ENCODE measurements at places on chromosomes 3 and 15.

DNA sequence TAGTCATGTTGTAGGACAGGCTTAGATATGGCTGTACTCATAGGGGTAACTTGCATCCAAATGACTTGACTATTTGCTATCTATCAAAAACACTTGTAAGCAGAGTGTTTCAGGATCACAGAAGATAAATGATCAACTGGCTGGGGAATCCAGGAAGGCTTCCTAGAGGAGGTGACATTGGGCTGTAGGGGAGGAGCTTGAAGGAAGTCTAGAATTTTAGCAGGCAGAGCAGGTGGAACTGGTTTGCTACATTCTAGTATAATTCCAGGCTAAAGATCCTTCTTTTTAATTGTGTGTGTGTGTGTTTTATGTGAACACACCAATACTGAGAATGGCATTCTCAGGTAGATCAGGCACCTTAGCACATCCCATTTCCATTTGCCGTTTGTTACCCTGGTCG is 380.3 kb downstream of the MCTP2 start:
- H3K36me3 ChIP-seq, result no peaks in the 10 kb centered on the region
- H3K4me1 ChIP-seq, result peaks cover 18% of the 10 kb centered on the region
- peaks cover 63% of the 10 kb centered on the region for H3K27me3 ChIP-seq
- DNase-seq, result no peak
- no peak overlapping the region for H3K27ac ChIP-seq
- H3K4me3 ChIP-seq, result no peak overlapping the region

GRCh38 chr3:42747581-42747980 is 25.5 kb downstream of the CCDC13 start:
- DNase-seq, result no peak
- no peaks in the 10 kb centered on the region for H3K27me3 ChIP-seq
- no peaks in the 10 kb centered on the region for H3K36me3 ChIP-seq
- no peak overlapping the region for H3K4me3 ChIP-seq

- H3K4me1 ChIP-seq, result peaks cover 33% of the 10 kb centered on the region
- H3K4me3 ChIP-seq, result no peak overlapping the region
- no peaks in the 10 kb centered on the region for H3K36me3 ChIP-seq
- H3K27me3 ChIP-seq, result peaks cover 90% of the 10 kb centered on the region
These were observed 5.1 kb downstream of the ONECUT1 start for GRCh38 chr15:52784799-52785671.

DNA sequence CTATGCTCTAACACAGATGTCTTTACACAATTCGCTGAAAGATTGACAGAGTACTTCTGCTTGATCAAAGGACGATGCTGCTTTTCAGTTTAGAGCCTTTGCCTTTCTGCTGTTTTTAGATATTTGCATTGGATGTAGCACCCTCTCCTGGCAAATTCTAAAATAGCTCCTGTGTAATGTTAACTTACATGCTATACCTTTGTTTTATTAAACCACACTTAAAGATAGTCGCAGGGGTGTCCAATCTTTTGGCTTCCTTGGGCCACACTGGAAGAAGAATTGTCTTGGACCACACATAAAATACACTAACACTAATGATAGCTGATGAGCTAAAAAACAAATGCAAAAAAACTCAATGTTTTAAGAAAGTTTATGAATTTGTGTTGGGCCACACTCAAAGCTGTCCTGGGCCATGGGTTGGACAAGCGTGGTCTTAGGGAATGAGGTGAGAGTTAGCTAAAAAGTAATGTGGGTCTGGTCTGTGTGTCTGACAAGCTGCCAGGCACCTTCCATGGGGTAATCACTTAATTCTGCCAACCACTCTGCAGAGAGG is 62.9 kb downstream of the ATG7 start:
- H3K4me3 ChIP-seq, result no peak overlapping the region
- peaks cover 9% of the 10 kb centered on the region for H3K36me3 ChIP-seq
- H3K27ac ChIP-seq, result no peak overlapping the region
- peak; percentile 5 for DNase-seq
- peaks cover 2% of the 10 kb centered on the region for H3K4me1 ChIP-seq
- H3K27me3 ChIP-seq, result no peaks in the 10 kb centered on the region

DNA sequence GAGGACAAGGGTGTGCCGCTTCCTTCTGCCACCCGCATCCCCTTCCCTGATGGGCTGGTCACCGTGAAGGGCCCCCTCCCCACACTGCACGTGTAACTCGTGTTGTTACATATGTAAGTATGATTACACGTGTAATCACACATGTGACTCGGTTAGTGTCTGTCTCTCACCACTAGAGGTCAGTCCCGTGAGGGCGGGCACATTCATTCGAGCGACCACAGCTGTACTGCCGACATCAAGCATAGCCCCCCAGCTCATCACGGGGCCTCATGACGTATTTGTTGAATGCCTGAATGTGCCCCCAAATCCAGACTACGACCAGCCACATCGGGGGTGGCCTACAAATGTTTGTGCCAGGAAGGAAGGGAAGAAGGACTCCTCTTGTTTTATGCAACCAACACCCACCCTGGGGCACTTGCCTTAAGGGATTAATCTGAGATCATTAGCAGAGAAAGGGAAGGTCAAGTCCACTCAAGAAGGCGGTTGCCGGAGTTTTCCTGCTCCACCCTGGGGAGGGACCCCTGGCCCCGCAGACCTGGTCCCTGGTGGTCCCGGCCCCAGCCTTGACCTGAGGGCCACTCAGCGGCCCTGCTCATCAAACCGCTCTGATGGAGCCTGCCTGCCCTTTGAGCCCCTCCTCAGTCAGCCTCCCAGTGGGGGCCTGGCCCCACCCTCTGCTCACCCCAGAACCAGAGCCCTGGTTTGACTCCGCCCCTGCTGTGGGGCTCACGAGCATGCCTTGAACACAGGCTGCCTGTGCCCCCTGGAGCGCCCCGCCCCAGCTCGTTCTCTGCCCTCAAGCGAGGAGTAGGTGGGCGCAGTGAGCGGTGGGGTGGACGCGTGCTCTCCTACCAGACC is 52.8 kb downstream of the RGMA start:
- peak; percentile 41 for DNase-seq
- peak overlapping the region; percentile 19 for H3K4me3 ChIP-seq

DNA sequence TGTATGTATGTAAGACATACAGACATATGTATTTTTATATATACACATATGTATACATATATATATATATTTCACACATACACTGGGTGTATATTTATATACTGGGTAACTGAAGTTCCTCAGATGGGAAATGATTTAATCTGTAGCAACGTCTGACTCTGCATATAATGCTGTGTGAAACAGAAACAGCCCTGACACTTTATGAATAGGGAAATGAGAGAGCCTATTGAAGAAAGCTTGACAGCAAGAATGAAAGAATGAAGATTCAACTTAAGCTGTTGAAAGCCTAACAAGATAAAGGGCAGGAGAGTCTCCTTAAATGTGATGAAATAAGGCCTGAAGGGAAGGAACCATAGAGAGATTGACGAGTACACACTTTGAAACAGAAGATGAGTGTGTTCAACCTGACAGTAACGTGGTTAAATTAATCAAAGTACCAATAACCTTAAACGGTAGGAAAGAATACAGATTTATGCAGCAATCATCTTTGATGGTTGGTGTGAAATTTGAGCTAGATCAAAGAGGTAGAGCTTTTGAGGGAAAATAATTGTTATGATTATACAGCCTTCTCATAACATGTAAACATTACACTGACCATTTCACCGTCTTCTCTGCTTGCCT is 169.9 kb downstream of the MECOM start:
- no peaks in the 10 kb centered on the region for H3K4me1 ChIP-seq
- H3K27me3 ChIP-seq, result no peaks in the 10 kb centered on the region
- no peak for DNase-seq
- H3K27ac ChIP-seq, result no peak overlapping the region
- no peaks in the 10 kb centered on the region for H3K36me3 ChIP-seq

DNA sequence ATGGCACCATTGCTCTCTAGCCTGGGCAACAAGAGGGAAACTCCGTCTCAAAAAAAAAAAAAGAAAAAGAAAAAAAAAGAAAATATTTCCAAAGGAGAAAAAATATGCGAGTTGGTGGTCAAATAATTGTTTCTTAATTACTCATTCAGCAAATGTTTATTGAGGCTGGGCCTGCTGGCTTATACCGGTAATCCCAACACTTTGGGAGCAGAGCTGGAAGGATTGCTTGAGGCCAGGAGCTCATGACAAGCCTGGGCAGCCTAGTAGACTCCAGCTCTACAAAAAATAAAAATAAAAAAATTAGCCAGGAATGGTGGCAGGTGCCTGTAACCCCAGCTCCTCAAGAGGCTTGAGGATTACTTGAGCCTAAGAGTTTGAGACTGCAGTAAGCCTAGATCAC is 4.1 kb downstream of the KNL1 start:
- no peak overlapping the region for H3K4me3 ChIP-seq
- DNase-seq, result no peak
- H3K4me1 ChIP-seq, result peaks cover 16% of the 10 kb centered on the region
- peaks cover 5% of the 10 kb centered on the region for H3K36me3 ChIP-seq
- H3K27ac ChIP-seq, result no peak overlapping the region
- H3K27me3 ChIP-seq, result peaks cover 9% of the 10 kb centered on the region

DNA sequence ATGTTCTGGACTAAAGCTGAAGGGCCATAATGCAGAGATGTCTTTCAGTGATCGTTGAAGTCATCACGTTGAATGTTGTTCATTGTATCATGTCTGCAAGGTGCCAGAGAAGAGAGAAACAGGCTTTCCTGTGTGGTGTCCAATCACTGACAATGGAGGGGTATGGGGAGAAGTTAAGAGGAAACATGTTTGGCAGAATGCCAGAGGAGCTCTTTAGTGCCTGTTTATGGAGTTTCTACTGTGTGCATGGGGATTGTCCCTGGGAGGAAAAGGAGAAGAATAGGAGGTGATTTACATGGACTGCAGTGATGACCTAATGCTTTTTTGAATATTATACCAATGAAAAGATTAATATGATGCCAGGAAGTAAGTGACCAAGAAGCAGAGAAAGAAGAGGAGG is 11.7 kb downstream of the SCAANT1 start:
- H3K27ac ChIP-seq, result no peak overlapping the region
- H3K4me1 ChIP-seq, result peaks cover 38% of the 10 kb centered on the region
- H3K27me3 ChIP-seq, result no peaks in the 10 kb centered on the region
- H3K4me3 ChIP-seq, result no peak overlapping the region
- DNase-seq, result no peak
- peaks cover 35% of the 10 kb centered on the region for H3K36me3 ChIP-seq

GRCh38 chr3:64561325-64561843 is 126.4 kb downstream of the ADAMTS9 start:
- H3K4me3 ChIP-seq, result no peak overlapping the region
- H3K36me3 ChIP-seq, result no peaks in the 10 kb centered on the region
- no peak overlapping the region for H3K27ac ChIP-seq
- H3K4me1 ChIP-seq, result no peaks in the 10 kb centered on the region
- H3K27me3 ChIP-seq, result peaks cover 5% of the 10 kb centered on the region

DNA sequence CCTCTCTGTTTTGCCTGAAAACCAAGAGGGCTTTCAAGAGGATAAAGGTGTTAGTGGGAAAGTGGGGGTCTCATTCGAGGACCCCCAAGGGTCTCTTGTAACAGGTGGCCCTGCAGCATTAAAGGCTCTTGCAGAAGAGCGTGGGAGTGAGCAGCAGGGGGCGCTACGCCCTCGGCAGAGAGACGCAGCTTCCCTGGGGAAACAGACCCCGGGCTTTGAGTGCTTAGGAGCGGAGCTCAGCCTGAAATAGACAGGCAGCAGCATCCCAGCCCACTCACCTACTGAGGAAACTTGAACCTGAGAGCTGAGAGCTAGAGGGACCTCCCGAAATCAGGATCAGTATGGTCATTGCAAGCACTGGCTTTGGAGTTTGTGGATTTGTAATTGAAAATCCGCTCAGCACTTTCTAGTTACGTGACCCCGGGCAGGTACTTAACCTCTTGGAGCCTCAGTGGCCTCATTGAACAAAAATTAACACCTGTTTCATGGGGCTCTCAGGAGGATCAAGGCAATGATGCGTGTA is 25.7 kb downstream of the RPLP1 start:
- H3K27me3 ChIP-seq, result peaks cover 10% of the 10 kb centered on the region
- no peak overlapping the region for H3K4me3 ChIP-seq
- no peak overlapping the region for H3K27ac ChIP-seq
- peak; percentile 69 for DNase-seq
- H3K4me1 ChIP-seq, result peaks cover 12% of the 10 kb centered on the region

GRCh38 chr3:14133188-14133800 is 8.4 kb downstream of the TMEM43 start:
- no peak for DNase-seq
- H3K36me3 ChIP-seq, result peaks cover 45% of the 10 kb centered on the region
- no peaks in the 10 kb centered on the region for H3K27me3 ChIP-seq

GRCh38 chr15:99315636-99316035 is 64.4 kb downstream of the LRRC28 start:
- peaks cover 17% of the 10 kb centered on the region for H3K36me3 ChIP-seq
- no peak overlapping the region for H3K27ac ChIP-seq
- peaks cover 7% of the 10 kb centered on the region for H3K4me1 ChIP-seq
- no peak overlapping the region for H3K4me3 ChIP-seq

DNA sequence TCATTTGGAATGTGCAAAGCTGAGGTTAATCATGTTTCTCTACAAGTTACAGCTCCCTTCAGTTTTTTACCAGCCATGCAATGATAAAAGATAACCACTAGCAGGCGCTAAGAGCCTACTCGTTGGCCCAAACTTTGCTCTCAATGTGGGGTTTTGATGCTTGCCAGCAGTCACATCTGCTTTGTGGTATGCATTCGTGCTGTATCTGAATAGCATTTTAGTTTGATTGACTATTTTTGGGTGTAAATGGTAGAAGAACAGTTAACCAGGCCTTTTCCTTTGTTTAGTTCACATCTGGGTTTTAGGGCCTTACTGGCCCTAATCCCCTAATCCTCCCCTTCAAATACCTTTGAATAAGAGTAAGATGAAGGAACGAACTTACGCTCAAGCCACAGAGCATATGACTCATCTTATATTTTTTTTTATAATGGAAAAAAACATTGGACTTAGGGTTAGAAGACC is 4.4 kb upstream of the CLDN11 start:
- peaks cover 7% of the 10 kb centered on the region for H3K4me1 ChIP-seq
- peaks cover 22% of the 10 kb centered on the region for H3K27me3 ChIP-seq
- no peaks in the 10 kb centered on the region for H3K36me3 ChIP-seq
- no peak overlapping the region for H3K4me3 ChIP-seq

- no peak overlapping the region for H3K27ac ChIP-seq
- H3K4me1 ChIP-seq, result peaks cover 66% of the 10 kb centered on the region
- H3K4me3 ChIP-seq, result no peak overlapping the region
- no peaks in the 10 kb centered on the region for H3K27me3 ChIP-seq
These were observed 52.6 kb upstream of the AKAP13 start for GRCh38 chr15:85327820-85328219.

- peaks cover 29% of the 10 kb centered on the region for H3K36me3 ChIP-seq
- peak overlapping the region; percentile 85 for H3K4me3 ChIP-seq
- peaks cover 72% of the 10 kb centered on the region for H3K4me1 ChIP-seq
- H3K27me3 ChIP-seq, result no peaks in the 10 kb centered on the region
- peak overlapping the region; percentile 99 for H3K27ac ChIP-seq
These were observed 697 bp upstream of the TRIM69 start for GRCh38 chr15:44735482-44736180.

GRCh38 chr15:33994005-33994615 is 25.8 kb downstream of the CHRM5 start:
- H3K4me3 ChIP-seq, result no peak overlapping the region
- DNase-seq, result peak; percentile 4
- H3K27ac ChIP-seq, result no peak overlapping the region
- peaks cover 2% of the 10 kb centered on the region for H3K36me3 ChIP-seq
- H3K27me3 ChIP-seq, result no peaks in the 10 kb centered on the region

DNA sequence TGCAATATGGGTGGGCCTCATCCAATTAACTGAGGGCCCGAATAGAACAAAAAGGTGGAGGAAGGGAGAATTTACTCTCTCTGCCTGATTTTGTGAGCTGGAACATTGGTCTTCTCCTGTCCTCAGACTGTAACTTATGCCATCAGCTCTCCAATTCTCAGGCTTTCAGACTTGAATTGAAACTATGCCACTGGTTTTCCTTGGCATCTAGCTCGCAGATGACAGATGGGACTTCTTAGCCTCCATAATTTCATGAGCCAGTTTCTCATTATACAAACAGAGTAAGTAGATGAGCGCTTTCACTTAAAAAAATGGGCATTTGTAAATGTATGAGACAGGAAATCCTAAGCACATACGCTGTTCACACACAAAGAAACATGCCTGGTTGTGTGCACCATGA is 8.7 kb upstream of the PTX3 start:
- no peak overlapping the region for H3K27ac ChIP-seq
- no peaks in the 10 kb centered on the region for H3K27me3 ChIP-seq
- no peaks in the 10 kb centered on the region for H3K4me1 ChIP-seq
- no peaks in the 10 kb centered on the region for H3K36me3 ChIP-seq

All from activated naive CD8-positive, alpha-beta T cell treated with anti-CD3 and anti-CD28 coated beads, Interleukin-2, amount 50 U/mL, for 24 hours (primary cell).